ENCODE measurements at places on chromosomes 16 and 17. TPM values are rescaled to one million over a fixed set of nuclear protein-coding genes. Genes with fewer than 3 reads are reported as not detected.
A peak's percentile ranks its signal among the peaks of the same experiment; 100 is the strongest.

DNA sequence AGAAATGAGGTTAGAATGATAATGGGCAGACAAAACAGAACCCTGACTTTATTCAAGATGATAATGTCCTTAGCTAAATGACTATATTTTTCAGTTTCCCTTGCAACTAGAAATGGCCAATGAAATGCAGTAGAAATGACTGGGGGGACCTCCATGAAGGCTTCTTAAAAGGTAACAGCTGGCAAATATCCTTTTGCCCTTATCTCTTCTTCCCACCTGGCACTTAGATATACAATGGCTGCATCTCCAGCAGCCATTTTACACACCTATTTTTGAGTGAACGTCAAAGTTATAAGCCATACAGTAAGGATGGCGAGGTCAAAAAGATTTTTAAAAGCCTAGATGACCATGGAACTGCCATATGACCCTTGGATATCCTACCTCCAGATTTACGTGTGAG is 39.9 kb downstream of the USP32 start:
- no peak for DNase-seq

- no peak for DNase-seq
Measured at GRCh38 chr17:31297090-31297489, at the start of gene OMG. OMG (minus strand) TSS chr17:31297239; CDS start chr17:31296331, 908 bp downstream.

- no peak for DNase-seq
Measured at GRCh38 chr17:9802697-9803096, 11.3 kb upstream of the DHRS7C start.

- DNase-seq, result no peak
Measured at GRCh38 chr16:82585675-82586074, 41.1 kb upstream of the CDH13 start.

- no peak for DNase-seq
Measured at GRCh38 chr16:35302859-35303258, 1843.4 kb downstream of the TP53TG3F start.

DNA sequence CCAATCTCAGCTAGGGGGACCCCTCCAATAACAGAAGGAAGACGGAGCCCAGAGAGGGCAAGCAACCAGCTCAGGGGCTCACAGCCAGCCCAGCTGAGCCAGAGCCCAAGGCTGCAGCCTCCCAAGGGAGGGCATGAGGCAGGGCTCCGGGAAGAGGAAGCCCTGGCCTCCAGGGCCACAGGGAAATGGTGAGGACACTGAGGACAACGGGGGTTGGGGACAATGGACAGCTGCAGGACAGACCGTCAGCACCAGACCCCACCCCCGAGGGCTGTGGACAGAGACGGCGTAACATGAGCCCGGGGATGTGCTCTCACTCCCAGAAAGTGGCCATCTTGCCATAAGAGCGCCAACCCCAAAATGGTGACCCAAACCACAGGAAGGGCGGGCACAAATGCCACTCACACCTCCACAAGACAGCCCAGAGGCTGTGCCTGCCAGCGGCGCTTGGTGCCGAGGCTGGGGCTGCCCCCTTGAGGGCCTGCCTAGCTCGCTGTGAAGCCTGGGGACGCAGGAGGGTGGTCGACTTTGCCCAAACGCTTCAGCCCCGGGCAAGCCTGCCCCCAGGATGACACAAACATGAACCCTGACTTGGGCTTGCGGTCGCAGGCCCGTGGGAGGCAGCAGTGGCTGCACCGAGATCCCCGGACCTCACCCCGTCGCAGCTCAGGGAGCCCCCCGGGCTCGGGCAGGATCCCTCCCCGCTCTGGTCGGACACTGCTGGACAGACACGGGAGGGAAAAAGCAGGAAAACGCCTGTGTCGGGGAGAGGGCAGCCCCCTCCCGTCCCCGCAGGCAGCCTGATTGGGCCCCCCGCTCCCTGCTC is 10.5 kb downstream of the PIMREG start:
- DNase-seq, result no peak

DNA sequence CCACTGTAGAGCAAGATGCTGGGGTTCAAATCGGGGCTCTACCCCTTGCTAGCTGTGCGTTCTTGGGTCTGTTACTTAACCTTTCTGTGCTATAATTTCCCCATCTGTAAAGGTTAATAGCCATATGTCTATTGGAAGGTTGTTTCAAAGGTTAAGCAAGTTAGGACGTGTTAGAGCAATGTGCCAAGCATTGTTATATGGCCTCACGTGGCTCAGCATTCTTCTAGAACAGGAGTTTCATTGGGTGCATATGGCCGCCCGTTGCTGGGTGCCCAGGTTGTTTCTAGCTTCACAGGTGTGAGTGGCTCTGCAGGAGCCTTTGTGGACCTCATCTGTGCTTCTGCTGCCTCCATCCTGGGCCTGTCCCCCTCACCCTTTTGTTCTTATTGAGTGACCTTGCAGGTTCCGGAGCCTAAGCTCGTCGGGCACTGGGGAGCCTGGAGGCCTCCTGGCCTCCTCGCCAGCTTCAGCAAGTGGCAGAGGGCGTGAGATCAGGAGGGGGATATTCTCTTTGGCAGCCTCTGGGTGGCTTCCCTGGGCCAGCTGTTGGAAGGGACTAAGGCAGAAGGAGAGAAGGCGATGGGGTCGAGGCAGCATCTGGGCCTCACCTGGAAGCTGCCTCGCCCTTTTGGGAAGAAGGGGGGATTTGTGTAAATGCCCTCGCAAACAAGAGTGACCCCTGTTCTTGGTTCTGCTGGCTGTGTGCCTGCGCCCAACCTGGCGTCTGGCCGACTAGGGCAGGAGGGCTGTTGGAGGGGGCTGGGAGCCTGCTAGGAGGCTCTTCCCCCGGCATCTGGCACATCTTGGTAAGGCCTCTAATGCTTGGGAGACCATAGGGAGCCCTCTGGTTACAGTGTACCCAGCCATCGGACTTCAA is 80.2 kb upstream of the CIBAR2 start:
- no peak for DNase-seq

GRCh38 chr16:86550281-86550680 is 4.8 kb downstream of the MTHFSD start:
- no peak for DNase-seq

GRCh38 chr16:85393674-85394451 is 219.3 kb upstream of the GSE1 start:
- DNase-seq, result peak; percentile 78

The MARCHF10 gene
- total RNA-seq, result 0.35 TPM

The TEX14 gene
- 0.89 TPM for total RNA-seq

DNA sequence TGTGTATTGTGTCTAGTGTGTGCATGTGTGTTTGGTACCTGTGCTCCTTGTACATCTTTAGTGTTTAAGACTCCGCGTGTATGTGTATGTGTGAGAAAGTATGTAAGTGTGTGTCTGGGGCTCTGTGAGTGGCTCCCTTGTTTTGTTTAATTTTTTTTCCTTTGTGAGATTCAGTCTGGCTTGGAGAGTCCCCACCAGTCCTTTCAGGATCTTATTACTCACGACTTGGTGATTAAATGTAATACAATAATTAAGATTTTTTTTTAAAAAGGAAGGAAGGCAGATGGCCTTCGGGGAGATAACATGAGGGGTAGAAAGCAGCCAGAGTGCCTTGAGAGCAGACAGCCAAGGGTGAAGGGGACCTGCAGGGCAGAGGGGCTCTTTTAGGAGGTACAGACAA is 33.9 kb downstream of the FZD2 start:
- DNase-seq, result no peak

DNA sequence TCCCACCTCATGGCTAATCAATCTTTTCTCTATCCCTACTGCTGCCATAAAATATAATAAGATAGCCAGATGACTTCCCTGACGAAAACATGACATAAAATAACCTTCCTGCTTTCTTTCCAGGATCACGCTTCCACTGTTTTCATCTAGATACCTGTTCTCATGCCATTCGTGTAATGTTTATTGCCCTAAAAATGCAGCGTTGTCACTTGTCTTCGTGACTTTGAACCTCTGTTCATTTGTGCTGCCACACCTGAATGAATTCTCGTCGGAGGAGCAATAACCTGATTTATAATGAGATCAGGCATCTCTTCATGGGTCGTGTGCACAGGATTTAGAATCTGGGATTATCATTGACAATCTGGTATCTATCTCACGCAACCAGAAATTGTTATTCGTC is 1401.9 kb downstream of the CDH11 start:
- no peak for DNase-seq

- DNase-seq, result no peak
Measured at GRCh38 chr17:80220736-80221215, 549 bp downstream of the SLC26A11 start.

GRCh38 chr17:8153525-8153956 is 1.3 kb upstream of the PER1 start:
- peak; percentile 65 for DNase-seq

DNA sequence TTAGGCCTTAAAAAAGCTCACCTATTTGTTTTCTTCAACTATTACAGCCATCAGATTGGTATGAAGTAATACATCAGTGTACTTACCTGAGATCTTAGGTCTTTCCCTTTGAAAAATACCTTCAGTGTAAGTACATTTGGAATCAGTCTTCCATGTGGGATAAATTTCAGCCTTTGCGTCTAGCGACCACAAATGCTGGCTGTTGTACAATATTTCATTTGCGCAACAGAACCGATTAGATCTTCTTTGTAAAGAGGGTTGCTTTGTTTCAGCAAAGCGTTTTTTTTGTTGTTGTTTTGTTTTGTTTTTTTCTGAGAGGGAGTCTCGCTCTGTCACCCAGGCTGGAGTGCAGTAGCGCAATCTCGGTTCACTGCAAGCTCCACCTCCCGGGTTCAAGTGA is 394.0 kb downstream of the CPPED1 start:
- DNase-seq, result no peak

GRCh38 chr16:88847654-88848053 is 9.1 kb downstream of the GALNS start:
- no peak for DNase-seq

DNA sequence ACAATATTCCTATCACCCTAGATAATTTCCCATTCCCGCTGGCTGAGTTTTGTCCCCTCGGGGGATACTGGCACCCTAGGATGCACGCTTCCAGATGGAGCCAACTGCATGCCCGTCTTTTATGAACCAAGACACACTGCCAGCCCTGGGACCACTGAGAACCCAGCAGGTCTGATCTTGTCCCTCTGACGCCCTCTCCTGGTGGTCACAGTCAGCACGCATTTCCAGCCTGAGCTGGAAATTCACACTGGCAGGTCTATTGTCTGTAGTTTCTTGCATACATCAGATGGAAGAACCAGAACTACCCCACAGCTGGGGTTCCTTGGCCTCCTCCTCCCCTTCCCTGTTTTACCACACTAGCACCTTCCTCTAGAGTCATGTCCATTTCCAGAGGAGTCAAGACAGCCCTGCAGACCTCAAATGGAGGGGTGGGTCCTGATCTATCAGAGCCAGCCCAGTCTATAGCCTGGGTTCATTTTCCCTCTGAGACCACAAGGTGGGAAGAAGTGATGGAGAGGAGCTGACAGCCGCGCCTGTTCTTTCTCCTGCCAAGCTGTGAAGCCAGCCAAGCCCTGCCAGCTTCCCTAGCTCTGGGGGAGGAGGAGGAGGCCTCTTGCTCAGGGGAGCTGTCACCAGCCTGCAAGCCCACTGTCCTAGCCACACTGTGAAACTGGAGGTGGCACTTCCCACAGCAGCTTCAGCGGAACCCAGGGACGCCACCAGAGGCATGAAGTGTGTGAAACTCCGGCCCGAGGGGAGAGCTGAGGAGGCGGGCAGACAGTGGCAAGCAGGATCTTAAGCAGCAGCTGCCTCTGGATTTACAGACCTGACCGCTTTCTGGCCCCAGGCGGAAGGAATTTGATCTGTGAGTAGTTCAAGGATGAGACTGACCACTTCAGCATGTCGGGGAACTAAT is 29.3 kb downstream of the MXRA7 start:
- DNase-seq, result peak; percentile 86

GRCh38 chr17:7857713-7858521 is at the start of gene CYB5D1:
CYB5D1 (plus strand) TSS chr17:7858003; CDS start chr17:7858135, 132 bp downstream.
- DNase-seq, result peak; percentile 85

- peak; percentile 66 for DNase-seq
Measured at GRCh38 chr17:1714980-1715802, 5.0 kb upstream of the TLCD2 start.

- no peak for DNase-seq
Measured at GRCh38 chr16:27311448-27311830, 2.3 kb upstream of the IL4R start.

The HID1 gene
- 0.66 TPM for total RNA-seq

The LLGL1 gene
- 25.8 TPM for total RNA-seq

The DRC7 gene
- total RNA-seq, result not detected

- no peak for DNase-seq
Measured at GRCh38 chr17:50049636-50050035, 6.3 kb upstream of the ITGA3 start.

- DNase-seq, result peak; percentile 58
Measured at GRCh38 chr17:7856011-7856810, 1.1 kb downstream of the NAA38 start.

- DNase-seq, result no peak
Measured at GRCh38 chr17:76365256-76365903, 11.7 kb upstream of the PRPSAP1 start.

Measured in natural killer cell (primary cell).